Cerebellum (tissue), 4 donors: ENCODE measurements at places on chromosomes 16 and 17. TPM values are rescaled to one million over a fixed set of nuclear protein-coding genes. Genes with fewer than 3 reads are reported as not detected.

COL1A1 gene
- 61.2 TPM for total RNA-seq

DNA sequence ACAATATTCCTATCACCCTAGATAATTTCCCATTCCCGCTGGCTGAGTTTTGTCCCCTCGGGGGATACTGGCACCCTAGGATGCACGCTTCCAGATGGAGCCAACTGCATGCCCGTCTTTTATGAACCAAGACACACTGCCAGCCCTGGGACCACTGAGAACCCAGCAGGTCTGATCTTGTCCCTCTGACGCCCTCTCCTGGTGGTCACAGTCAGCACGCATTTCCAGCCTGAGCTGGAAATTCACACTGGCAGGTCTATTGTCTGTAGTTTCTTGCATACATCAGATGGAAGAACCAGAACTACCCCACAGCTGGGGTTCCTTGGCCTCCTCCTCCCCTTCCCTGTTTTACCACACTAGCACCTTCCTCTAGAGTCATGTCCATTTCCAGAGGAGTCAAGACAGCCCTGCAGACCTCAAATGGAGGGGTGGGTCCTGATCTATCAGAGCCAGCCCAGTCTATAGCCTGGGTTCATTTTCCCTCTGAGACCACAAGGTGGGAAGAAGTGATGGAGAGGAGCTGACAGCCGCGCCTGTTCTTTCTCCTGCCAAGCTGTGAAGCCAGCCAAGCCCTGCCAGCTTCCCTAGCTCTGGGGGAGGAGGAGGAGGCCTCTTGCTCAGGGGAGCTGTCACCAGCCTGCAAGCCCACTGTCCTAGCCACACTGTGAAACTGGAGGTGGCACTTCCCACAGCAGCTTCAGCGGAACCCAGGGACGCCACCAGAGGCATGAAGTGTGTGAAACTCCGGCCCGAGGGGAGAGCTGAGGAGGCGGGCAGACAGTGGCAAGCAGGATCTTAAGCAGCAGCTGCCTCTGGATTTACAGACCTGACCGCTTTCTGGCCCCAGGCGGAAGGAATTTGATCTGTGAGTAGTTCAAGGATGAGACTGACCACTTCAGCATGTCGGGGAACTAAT is 29.3 kb downstream of the MXRA7 start:
- DNase-seq = peak; percentile 65

GRCh38 chr17:21357281-21357680 is 18.9 kb upstream of the KCNJ12 start:
- no peak for DNase-seq

DNA sequence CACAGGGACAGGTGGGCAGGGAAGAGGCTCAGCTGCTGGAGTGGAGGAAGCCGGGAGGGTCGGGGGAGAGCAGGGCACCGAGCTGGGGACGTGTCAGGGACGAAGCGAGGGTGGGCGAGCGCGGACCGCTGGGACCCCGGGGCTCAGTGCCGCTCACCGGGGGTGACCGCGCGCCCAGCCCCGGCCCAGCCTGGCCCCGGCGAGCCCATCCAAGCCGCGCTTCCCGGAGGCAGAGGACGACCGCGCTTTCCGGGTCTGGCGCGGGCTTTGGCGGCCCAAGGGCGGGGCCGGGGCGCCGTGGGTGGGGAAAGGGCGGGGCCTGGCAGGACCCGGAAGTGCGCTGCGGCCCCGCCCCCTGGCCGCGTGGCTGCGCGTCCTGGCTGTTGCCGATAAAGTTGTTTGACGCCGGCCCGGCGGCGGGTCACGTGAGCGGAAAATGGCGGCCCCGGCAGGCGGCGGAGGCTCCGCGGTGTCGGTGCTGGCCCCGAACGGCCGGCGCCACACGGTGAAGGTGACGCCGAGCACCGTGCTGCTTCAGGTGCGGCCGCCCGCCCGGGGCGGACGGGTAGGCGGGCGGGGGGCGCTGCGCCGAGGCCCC is at the start of gene ASPSCR1:
TSS of gene ASPSCR1 (plus strand) at position 419 of the 598 bp plus-strand sequence. CDS start at position 437, 18 bp downstream.
- peak; percentile 96 for DNase-seq

HCRT gene
- not detected for total RNA-seq

DNA sequence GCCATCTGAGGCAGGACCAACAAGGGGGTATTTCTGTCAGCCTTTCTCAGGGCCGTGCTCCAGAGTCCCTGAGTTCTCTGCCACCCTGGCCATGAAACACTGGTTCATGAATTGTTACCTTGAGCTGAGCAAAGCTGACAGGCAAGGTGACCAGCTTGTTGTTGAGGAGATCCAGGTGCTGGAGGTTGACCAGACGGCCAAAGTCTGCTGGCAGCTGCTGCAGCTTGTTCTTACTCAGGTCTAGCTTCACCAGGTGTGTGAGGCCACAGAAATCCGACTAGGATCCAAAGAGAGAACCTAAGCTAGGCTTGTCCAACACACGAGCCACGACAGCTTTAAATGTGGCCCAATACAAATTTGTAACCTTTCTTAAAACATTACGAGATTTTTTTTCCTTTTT is 4.7 kb downstream of the LRRC59 start:
- no peak for DNase-seq

DNA sequence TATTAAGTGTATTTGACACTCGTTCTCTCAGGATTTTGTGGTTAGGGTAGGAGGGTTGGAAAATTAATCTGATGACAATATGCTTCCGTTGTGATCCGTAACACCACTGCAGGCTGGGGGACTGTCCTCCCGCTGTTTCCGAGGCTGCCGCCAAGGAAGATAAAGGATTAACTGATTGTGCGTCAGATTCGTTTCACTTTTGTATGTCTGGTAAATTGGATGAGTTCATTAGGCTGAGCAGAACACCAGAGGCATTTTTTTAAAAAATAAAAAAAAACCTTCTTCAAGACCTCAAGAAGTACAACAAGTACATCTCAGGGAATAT is 486.7 kb upstream of the SALL1 start:
- no peak for DNase-seq

GRCh38 chr16:77499373-77500285 is 64.8 kb upstream of the ADAMTS18 start:
- peak; percentile 84 for DNase-seq

NDRG4 gene
- total RNA-seq = 280 TPM

MYH2 gene
- 0.91 TPM for total RNA-seq

GNG13 gene
- not detected for total RNA-seq

TEKT5 gene
- total RNA-seq = not detected

UTP4 gene
- 23.9 TPM for total RNA-seq

- no peak for DNase-seq
Observed at GRCh38 chr17:79039171-79039570, 15.2 kb downstream of the C1QTNF1 start.

DNA sequence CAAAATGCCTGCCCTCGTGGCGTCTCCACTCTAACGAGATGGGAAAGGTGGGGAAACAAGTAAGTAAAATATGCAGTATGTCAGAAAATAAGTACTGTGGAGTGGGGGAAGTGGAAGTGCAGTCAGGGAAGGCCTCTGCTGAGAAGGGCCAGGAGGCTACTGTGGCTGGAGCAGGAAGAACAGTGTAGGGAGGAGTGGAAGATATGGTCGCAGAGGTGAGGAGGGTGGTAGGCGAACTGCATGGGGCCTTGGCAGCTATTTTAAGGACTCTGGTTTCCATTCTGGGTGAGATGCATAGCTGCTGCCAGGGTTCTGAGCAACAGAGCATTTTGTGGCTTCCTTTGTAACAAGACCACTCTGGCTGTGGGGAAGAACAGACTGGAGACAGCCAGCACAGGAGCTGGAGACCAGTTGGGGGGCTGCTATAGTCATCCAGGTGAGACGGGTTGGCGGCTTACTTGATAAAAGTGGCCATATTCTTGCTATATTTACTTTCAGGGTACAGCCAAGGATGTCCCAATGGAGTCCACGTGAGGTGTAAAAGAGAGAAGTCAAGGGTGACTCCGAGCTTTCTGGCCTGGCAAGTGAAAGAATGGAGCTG is 42.6 kb downstream of the CYTH1 start:
- no peak for DNase-seq

DNA sequence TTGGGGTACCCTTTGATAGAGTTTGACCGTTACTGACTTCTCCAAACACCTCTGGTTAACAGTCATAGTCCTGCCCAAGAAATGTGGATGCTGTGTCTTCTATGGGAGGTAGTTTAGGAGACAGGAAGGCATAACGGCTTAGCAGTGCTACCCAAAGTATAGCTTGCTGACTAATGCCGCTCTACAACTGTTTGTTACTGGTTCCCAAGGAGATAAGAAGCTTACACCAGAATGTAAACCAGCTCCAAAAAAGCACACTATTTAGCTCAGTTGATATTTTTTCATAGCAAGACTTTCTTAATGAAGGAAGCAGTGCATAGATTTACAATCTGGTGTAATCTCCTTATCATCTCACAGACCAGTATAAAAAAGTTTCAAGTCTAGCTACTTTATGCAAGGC is 95.7 kb downstream of the HS3ST3B1 start:
- DNase-seq = no peak

DNA sequence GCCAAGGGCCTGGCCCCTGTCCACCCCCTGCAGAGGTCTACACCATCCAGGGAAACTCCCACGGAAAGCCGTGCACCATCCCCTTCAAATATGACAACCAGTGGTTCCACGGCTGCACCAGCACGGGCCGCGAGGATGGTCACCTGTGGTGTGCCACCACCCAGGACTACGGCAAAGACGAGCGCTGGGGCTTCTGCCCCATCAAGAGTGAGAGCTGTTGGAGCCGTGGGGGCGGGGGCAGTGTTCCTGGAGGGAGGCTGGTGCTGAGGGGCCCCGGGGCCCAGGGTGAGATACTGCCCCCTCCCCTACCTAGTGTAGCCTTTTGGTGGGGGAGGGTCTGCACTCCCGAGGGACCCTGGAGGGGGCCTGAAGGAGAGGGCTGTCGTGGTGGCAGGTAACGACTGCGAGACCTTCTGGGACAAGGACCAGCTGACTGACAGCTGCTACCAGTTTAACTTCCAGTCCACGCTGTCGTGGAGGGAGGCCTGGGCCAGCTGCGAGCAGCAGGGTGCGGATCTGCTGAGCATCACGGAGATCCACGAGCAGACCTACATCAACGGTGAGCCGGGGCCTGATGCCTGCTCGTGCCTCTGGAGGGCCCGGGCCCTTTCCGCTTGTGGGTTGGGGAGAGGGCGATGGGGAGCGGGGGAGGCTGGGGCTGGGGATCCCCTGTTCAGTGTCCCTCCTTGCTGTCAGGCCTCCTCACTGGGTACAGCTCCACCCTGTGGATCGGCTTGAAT is 38.8 kb downstream of the MRC2 start:
- DNase-seq = no peak

- DNase-seq = peak; percentile 92
Observed at GRCh38 chr17:40056379-40057015, 2.3 kb upstream of the MED24 start.

DNA sequence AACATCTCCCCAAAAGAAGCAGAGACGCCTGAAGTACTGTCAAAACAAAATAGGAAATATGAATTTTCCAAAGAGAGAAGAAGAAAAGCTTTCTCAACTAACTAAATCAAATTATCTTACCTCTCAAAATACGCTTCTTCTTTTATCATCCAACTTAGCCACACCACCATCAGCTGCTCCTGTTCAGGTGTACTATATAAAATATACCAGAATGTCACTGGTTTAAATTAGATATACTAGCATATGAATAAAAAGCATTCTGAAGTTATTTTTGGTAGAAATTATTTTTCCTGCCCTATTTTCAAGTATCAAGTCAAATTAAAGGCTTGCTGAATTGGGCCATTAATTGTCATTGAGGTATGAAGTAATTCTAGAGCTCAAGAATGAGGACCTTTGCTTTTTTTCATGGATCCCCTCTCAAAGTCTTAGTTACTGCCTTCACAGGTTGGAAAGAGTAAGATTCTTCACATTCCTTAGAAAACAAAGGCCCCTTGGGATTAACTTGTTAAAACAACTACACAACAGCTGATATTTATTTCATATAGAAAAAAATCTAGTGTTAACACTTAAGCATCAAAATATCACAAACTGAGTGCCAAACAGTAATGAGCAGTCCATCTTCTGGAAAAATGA is 30.1 kb downstream of the INTS2 start:
- DNase-seq = no peak

KRT25 gene
- not detected for total RNA-seq

ITGAL gene
- 1.5 TPM for total RNA-seq

DNA sequence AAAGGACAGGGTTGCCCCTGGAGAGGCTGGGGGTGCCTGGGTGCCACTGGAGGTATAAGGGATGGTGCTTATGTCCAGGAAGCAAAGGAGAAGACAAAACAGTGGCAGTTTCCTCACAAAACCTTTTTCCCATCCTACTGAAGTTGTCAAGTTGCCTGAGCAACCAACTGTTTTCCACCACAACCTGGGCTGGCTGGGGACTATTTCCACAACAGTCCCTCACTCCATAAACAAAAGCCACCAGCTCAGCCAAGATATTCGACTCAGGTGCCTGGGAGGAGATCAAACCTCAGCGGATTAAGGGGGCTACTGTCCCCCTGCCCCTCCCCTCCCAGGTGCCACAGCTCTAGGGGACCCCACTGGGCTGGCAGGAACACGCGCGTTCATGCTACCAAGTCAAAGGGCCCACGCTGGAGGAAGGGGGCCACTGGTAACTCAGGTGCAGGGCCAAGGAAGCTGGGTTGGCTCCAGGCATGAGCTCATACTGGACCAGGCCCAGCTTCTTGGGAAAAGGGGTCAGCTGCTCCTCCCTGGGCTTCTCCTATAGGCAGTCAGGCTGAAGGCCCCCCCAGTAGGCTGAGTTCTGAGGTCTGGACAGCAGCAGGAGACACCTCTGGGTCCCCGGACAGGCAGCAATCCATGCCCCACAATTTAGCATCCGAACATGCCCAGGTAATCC is 45.7 kb upstream of the MRPS23 start:
- DNase-seq = peak; percentile 72

CRISPLD2 gene
- 4.8 TPM for total RNA-seq

PRSS33 gene
- not detected for total RNA-seq

CCL3 gene
- 4.9 TPM for total RNA-seq

GRCh38 chr17:71455219-71455618 is 665.6 kb upstream of the SOX9 start:
- DNase-seq = no peak
